ENCODE measurements at places on chromosomes 12 and 14.

DNA sequence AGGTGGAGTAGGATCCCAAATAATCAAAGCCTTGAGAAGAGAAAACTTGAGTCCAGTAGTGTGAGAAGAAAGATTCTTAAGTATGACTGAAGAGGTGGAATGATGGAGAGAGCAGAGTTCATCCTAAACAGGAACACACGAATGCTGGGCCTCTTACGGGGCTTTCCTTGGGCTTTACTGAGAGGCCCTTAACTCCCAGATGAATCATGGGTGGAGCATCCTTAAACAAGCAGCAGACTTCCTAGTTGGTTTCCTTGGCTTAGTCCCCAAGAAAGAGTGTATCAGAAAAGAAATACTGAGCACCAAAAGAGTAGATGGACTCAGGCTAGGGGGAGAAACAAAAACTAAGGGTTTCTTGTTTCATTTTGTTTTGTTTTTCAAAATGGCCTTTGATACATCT is 132.5 kb downstream of the GPR135 start:
- DNase-seq, result no peak

- DNase-seq, result no peak
These were observed 75.5 kb downstream of the SYNE3 start for GRCh38 chr14:95440951-95441350.

- no peak for DNase-seq
These were observed 629 bp downstream of the RAD51AP1 start for GRCh38 chr12:4539167-4539870.

GRCh38 chr14:103143506-103143905 is 20.2 kb downstream of the TNFAIP2 start:
- no peak for DNase-seq

DNA sequence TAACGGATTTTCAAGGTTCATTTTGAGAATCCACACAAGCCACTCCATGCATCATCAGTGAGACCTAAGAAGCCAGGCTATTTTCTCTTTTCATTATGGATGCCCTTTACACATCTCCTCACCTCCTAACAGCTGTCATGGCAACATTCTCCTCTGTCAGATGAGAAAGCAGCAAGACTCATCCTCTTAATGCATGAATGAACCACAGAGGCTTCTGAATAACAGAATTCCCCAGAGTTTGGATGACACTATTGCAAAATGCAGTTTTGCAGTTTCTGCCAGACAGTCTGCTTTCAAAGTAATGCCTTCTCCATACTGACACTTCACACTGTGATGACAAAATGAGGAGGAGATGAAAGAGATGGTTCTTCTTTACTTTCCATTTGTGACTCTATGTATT is 286.7 kb upstream of the GRIP1 start:
- no peak for DNase-seq
